ENCODE measurements at places on chromosomes 5 and 9.

DNA sequence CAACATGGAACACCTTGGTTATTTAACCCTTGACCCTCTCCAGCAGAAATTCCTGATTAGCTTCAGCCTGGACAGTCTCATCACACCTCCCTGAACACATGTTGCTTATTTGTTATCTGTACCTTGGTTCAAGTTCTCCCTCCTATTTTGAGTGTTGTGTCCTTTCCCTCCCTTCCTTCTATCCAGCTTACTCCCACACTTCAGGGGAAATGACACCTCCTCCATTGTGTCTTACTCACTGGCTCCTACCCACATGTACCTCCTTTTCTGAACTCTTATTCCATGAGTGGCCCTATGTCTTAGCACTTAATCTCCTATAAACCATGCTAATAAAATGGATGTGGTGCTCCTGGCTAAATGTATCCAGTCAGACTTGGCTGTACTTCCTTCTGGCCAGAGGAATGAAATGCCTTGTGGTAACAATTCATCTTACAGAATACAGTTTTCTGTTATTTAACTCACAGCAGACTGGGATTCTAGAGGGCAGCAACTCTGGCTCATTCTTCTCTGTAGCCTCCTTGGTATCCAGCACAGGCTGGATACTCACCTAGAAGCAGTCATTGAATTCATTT is 11.2 kb downstream of the LIX1 start:
- no peak for DNase-seq

GRCh38 chr9:135752281-135753204 is 50.6 kb downstream of the KCNT1 start:
- DNase-seq, result no peak

DNA sequence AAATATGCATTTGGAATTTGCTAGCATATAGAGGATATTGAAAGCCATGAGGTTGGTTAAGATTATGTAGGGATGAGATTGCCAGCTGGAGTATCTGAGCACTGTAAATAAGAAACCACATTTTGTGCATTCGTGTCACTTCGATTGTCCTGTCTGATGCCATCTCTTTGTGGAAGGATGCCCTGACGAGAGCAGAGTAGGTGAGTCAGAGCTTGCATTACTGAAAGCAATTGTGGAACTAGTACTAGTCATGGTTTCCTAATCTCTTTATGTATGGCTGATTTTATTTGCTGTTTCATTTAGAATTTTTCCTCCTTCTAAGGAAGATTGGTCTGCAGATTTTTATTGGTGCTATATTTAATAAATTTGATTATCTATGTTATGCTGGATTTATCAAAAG is 14.5 kb upstream of the TAS2R1 start:
- no peak for DNase-seq

DNA sequence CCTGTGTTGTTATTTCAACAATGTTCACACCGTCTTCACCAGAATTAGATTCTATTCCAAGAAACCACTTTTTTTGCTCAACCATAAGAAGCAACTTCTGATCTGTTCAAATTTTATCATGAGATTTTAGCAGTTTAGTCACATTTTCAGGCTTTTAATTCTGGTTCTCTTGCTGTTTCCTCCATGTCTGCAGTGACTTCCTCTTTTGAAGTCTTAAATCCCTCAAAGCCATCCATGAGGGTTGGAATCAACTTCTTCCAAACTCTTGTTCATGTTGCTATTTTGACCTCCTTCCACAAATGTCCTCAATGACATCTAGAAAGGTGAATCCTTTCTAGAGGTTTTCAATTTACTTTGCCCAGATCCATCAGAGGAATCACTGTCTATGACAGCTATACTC is 25.7 kb upstream of the ENTREP1 start:
- DNase-seq, result no peak

GRCh38 chr5:115751176-115751575 is 65.3 kb downstream of the CDO1 start:
- DNase-seq, result no peak

DNA sequence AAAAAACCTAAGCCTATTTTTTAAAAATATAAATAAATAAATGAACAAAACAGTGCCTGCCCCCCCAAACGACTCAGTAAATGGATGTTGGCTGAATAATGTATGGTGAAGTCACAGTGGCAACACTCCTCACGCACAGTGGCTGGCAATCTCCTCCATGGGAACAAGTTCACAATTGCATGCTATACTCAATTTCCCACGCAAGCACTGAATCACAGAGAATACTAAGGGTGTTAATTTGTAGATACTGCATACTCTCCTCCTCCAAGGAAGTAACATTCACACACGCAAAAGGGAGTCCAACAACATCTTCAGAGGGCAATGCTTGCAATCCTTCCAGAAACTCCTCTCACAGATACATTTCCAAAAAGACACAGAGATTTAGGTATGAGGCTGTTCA is 47.5 kb downstream of the SERINC5 start:
- no peak for DNase-seq
